ENCODE measurements at places on chromosomes 3 and 15.

DNA sequence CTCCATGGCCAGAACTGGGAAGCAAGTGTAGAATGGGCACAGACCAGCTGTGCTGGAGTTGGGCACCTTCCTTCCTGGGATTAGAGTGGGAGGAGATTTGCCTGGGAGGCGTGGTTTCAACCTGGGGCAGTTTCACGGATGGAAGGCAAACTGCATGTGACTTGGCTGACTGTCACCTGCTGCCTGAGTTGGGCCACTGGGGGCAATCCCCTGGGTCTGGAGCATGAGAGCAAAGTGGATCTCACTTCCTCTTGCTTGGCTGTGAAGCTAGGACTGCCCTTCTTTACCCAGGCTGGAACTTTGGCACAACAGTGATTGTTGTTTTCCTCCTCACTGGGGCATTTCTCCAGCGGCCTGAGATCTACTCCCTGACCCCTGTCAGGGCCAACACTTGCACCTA, 1247.0 kb upstream of the EPHA6 start:
- DNase-seq, result no peak

DNA sequence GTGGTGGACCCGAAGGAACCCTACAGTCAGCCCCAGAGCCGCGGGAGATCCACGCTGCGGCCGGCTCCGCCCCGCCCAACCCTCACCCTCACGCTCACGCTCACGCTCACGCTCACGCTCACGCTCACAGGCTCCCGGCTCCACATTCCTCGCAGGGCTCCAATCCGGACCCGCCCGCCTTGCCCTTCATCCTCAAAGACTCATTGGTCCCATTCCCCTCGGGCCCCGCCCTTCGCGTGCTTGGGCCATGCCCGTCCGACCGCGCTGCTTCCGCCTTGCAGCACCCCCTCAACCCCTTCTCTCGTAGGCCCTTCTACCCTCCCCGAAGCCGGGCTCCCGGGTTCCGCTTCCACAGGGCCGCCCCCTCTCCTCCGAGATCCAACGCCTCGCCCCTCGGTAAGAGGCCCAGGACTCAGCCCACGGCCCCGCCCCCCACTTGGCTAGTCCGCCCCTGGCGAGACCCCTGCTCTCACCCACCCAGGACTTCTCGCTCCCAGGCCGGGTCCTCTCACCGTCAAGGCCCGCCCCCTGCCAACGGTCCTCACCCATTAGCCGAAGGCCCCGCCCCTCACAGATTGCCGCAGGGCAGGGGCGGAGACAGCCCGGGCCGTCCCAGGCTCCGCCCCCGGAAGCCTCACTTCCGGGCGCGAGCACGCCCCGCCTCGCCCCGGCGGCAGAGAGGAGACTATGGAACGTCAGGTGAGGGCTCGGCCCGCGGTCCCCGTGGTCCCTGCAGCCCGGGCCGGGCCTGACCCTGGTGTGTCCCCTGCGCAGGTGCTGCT, at the start of gene APEH:
Gene APEH, plus strand, starts transcription at position 637 of the 782 bp plus-strand sequence. Its CDS starts 51 bp downstream, at position 688.
- DNase-seq, result peak; percentile 98

DNA sequence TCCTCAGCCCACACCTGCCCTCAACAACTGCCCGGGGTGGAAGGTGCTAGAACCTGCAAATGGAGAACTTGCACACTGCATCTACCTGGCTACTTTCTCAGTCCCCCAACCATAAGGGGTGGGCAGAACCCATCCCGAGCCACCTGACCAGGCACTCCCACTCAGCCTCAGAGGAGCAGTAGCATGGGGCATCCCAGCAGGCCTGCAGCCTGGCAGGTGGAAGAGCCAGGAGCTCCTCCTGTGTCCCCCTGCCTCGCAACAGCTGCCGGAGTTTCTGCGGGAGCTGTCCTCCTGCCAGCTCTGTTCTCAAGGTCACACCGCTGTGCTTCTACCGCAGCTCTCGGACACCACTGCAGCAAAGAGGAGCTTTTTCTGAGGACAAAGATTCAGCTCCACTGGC, 27.5 kb downstream of the RAB6B start:
- peak; percentile 50 for DNase-seq

DNA sequence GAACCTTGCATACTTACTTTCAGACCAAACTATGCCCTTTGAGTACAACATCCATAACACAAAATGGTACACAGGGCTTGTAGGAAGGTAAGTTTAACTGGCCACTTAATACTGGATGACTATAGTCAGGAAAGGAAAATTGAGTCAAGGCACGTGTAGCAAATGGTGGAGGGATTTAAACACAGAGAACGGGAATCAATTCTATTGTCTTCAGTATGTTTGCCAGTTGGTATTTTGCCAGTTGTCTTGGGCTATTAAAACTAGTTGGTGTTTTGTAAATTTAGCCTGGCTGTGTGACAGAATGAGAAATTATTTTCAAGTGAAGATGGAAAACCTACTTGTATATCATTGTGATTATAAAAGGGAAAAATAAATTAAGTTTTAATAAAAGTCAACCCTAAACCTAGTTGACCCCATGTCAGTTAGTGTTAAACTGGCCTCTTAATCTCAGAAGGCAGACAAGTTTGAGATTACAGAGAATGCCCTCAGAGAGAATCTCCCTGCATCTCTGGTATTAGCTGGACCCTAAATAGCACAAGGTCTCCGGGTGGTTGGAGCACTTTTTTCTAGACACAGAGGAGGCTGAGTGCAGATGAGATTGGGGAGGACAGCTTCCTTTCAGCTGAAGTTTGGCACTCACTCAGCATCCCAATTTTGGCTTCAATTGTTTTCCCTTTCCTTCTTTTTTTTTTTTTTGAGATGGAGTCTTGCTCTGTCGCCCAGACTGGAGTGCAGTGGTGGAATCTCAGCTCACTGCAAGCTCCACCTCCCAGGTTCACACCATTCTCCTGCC, 91.2 kb downstream of the MB21D2 start:
- no peak for DNase-seq

- no peak for DNase-seq
Observed at GRCh38 chr15:80350941-80351610, 53.1 kb upstream of the ARNT2 start.

- DNase-seq, result peak; percentile 24
Observed at GRCh38 chr3:37814547-37814946, 47.1 kb upstream of the CTDSPL start.

- no peak for DNase-seq
Observed at GRCh38 chr3:72953325-72953956, 43.2 kb upstream of the PPP4R2 start.

- DNase-seq, result no peak
Observed at GRCh38 chr3:44894485-44894884, 20.1 kb downstream of the TGM4 start.

DNA sequence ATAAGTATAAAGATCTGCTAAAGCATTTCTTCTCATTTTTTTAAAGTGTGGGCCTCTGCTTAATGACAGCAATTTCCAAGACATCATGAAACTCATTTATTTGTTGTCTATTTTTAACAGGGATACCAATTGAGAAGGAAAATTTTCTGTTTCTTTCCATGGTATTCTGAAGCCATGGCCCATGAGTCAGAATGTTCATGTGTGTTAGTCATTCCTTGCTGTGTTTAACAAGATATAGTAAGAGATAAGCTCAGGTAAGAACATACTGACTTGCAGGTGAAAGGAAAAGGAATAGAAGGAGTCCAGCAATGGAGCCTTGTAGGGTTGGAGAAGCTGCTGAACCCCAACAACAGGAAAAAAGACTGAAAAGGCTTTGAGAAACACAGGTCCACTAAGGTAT, 17.0 kb upstream of the ARID3B start:
- DNase-seq, result no peak

- no peak for DNase-seq
Observed at GRCh38 chr3:60202052-60202726, 1049.1 kb downstream of the FHIT start.

DNA sequence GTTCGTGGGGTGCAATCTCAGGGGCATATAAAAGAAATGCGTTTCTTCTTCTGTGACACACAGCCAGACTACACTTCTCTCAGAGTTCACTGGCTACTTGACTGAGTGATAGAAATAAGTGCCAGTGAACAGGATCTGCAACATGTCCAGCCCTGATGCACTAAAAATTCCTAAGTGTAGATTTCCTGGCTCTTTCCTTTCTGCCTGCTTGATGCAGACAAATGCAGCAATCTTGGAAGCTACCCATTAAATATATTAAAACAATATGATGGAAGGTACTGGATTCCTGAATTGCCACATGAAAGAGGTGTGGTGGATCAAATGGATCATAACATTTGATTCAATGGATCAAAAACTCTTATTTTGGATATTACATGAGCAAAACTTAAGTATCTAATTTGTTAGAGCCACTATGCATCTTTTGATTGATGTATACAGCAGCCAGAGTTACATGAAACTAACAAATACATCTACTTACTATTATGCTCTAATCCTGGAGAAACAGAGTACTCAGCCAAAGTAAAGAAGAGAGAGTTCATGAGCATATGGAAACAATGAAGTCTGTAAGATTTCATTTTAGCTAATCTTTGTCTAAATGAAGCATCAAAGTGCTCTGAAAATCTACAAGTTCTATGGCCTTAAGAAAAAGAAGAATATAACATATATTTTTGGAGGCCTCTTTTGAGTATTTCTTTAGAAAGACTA, 222.6 kb downstream of the ZNF385D start:
- peak; percentile 37 for DNase-seq

DNA sequence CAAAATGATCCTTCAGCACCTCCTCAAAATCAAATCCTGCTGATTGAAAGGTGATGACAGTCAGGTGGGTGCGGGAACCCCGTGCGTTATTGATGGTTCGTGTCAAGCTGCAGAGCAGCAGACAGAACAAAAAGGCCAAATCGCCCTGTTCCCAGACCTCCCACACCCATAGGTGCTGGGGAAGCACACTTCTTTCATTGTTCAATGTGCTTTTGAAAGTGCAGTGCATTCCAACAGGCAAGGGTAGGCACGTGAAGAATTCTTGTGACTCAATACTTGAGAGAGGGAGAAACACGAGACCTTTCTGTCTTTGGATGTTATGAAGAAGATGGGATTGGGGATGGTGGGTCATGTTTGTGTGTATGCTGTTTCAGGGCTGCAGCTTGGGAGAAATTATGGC, 514.0 kb downstream of the MCTP2 start:
- DNase-seq, result no peak

DNA sequence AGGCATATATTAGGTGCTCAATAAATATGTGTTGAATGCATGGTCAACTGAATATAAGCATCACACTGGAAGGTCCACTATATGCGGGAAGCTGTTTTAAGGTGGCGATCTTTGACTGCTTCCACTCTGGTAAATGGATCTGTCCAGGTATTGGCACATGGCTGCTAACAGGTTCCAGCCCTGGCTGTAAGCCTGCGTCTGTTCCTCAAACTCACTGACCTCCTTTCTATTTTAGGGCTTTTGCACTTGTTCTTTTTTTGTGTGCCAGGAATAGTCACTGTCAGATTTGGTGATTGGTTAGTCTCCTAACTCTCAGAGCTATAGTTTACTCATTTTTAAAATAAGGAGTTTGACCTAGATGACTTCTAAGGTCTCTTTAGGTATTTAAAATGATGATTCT, 46.2 kb downstream of the ADAMTSL3 start:
- DNase-seq, result no peak

DNA sequence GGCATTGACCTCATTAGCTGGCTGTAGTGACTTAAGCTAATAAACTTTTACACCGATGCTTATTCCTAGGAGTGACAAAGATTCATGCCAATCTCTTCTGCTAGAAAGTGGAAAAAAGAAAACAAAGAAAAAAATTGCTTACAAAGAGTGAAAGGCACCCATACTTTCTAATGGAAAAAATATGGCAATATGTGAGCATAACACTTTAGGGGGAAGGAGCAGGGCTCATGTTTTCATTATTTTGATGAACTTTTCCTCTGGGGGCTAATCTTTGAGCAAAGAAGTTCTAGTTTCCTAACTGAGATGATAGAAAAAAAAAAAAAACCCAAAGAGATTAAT, 94.8 kb upstream of the THRB start:
- peak; percentile 17 for DNase-seq

GRCh38 chr3:84724877-84725276, 233.9 kb upstream of the CADM2 start:
- peak; percentile 9 for DNase-seq

DNA sequence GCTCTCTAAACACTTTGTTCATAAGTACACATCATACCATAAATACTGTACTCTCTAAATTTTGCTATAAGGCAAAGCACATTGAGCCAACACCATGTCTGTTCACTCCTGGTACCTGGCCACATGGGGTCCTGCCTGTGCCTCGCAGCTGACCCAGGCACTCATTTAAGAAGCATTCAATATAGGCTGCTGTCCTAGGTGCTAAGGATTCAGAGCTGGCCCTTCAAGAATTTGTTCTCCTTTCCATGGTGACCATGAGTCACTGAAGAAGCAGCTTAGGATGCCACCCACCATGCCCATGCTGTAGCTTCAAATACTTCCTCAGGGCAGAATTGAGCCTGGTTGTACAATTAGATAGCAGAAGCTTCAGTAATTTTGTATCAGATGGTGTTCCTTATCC, 119.2 kb upstream of the ZBED2 start:
- no peak for DNase-seq

DNA sequence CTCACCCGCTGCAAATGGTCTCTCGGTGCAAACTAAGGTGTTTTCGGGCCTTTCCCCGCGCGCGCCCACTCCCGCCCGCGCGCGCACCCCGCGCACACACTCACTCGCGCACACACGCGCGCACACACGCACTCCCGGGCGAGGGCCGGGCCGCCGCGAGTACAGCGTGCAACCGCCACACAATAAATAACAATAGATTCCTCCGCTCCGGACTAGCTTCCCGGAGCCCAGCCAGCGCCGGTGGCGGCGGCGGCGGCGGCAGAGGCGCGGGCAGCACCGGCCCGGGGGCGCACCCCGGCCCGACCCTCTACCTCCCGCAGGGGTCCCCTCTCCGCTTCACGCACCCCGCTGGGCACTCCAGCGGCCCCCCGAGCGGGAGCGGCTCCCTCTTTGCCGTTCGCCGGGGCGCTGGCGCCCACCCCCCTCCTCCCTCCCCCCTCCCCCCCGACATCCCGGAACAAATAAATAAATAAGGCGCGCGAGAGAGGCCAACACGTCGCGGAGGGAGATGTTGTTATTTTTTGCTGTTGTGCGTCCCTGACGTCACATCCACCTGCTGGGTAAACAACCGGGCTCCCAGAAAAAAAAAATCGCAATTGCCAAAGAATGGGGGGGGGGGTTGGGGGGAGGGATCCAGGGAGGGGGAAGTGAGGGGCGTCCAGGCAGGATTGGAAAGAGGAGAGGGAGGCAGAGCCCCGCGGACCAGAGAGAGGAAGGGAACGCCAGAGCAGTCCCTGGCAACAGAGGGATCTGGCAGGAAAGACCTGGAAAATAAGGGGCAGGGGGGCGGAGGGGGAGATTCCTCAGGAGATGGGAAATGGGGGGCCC, at the start of gene FOXP1:
Gene FOXP1, minus strand, starts transcription at position 163 of the 828 bp plus-strand sequence. CDS start 385,347 bp downstream, outside the sequence.
- DNase-seq, result peak; percentile 94

- peak; percentile 80 for DNase-seq
Observed at GRCh38 chr3:189316296-189317019, 144.7 kb downstream of the TPRG1 start.

DNA sequence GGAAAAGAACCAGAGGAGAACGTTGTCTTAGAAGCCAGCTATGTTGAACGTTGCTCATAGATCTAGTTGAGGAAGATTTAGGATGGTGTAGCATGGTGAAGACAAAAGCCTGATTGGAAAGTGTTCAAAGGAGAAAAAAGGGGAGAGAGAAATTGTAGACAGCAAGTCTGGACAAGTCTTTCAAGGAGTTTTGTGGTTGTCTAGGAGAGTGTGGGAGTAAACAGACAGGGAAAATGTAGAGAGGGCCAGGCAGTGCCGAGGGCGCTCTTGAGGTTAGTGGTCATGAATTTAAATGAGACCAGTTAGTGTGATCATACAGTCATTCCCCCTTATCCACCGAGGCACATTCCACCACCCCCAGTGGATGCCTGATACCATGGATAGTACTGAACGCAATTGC, 167.5 kb upstream of the IL12A start:
- no peak for DNase-seq

GRCh38 chr15:40769274-40770146, at the start of gene C15orf62:
C15orf62 (plus strand) TSS chr15:40769980; CDS start chr15:40770496, 516 bp downstream.
- DNase-seq, result peak; percentile 60

GRCh38 chr3:195438371-195438770, 4.4 kb downstream of the ACAP2 start:
- DNase-seq, result no peak
